ENCODE measurements at places on chromosomes 1 and 21.
A peak's percentile ranks its signal among the peaks of the same experiment; 100 is the strongest.

DNA sequence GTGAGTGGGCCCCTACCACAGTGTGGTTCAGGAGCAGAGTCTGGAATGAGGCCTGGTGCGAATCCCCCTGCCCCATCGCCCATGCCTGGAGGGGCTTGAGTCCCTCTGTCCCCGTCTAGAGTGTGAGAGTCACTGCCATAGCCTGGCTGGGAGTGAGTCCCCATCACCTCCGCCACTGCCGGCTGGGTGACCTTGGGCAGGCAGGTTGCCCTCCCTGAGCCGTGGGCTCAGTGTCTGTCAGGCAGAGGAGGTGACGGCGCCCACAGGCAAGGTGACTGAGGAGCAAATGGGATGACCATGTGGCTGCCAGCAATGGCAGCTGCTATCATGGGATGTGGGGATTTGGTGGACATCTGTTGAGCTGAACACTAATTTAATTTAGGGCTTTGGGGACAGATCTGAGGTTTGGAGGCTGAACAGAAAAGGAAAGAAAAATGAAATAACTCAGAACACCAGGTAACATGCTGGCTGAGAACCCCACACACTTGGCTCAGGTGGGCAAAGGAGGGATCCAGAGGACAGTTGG is 38.1 kb upstream of the GPR153 start:
- DNase-seq: peak; percentile 9

- no peak for DNase-seq
These were observed 34.7 kb downstream of the PLPPR5 start for GRCh38 chr1:98969798-98970490.

GRCh38 chr1:86471291-86471690 is 2.6 kb downstream of the CLCA1 start:
- DNase-seq: no peak

DNA sequence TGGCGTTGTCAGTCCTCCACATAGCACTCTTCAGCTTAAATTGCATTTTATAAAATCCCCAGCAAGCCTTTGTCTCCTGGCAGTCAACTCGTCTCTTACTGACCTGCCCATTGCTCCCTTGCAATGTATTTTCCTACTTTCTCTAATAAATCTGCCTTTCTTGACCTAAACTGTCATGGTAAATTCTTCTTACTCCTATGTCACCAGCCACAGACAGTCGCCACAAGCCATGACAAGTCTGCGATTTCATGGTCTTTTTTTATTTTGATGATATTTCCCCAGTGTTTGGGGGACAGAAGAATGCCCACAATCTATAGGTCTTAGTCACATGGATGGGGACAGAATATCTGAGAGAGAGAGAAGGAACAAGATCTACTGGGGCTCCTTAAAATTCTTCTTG is 8.4 kb downstream of the IFNAR2 start:
- DNase-seq: no peak

- no peak for DNase-seq
These were observed 144.2 kb downstream of the SYT2 start for GRCh38 chr1:202565890-202566602.

DNA sequence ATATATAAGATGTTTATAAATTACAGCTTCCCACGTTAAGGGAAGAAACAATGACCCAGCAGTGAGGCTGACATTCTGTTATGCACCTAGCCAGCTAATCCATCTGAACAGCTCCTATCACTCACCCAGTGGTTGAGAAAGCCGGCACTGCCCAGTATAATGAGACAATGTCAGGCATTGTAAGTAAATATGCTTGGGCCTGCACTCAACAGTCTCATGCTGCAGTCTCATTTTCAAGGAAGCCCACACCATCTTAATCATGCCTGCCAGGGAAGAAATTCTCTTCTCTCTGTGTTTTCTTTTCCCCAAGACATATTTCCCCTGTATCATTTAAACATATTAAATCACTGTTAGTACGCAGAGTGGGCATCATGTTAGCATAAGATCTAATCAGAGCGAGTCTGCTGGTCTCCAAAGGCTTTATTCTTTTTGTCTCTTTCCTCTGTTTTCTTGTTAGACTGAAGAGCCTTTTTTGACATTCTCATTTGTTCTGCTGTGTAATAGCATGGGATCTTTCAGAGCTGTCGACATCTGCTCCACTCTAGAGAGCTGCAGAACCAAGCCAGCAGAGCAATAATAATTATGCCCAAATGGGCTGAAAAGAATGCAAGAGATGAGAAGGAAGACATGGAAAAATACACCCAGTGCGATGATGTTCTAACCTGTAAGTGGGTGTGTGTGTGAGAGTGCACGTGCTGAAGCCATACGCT is 67.6 kb upstream of the SLC22A15 start:
- DNase-seq: no peak

DNA sequence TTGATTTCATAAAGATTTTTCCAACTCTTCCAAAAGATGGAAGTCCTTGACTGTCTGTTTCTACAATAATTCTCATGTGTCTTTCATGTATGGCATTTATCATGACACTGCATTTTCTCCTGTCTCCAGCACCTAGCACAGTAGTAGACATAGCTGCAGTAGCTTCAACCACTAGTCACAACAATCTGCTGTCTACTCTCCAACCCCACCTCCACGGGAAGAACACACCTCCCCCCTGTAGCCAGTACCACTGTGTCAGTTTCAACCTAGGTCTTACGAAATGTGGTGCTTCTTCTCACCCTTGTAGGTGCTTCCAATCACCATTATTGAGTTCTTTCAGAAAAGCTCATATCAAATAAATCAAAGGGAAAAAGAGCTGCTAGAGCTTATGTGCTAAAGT is 425.1 kb upstream of the ADAMTS5 start:
- DNase-seq: no peak

Data from SK-N-DZ (cell line).